ENCODE measurements at places on chromosomes 11 and 22.

DNA sequence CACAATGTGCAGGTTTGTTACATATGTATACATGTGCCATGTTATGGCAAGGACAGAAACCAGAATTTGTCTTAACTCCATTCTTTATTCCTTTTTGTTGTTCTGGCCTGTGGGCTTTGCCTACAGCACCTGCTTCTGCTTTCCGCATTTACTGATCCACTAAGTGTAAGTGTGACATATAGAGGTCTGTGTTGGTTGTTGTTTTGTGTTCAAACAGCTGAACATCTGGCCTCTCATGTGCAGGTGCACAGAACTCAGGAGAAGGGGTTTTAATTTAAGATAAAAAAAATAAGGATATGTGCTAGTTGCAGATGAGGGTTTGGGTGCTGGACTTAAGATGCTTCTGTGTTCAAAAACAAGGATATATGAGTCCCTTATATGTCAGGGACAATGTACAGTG is 85.8 kb upstream of the RAG2 start:
- no peak for DNase-seq

DNA sequence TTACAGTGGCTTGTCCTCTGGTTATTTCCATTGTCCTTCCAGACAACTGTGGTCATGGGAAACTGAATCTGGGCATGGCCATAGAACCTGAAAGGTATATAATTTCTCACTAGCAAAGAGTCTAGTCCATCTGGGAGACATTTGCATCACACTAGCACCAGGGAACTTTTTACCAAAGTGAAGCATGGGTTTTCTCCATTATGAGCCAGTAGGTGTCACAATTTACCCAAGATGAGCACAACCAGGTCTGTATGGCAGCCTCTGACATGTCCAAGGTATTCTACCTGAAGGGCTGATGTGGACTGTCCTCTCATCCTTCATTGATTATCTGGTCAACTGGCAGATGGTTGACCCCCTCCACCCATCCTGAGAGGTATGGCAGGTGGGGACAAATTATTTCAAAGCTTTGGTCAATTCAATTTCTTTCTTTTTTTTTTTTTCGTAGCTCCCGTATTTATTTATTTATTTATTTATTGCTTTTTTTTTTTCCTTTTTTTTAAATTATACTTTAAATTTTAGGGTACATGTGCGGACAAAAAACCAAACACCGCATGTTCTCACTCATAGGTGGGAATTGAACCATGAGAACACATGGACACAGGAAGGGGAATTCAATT is 425.9 kb downstream of the TMEM135 start:
- DNase-seq = peak; percentile 2

DNA sequence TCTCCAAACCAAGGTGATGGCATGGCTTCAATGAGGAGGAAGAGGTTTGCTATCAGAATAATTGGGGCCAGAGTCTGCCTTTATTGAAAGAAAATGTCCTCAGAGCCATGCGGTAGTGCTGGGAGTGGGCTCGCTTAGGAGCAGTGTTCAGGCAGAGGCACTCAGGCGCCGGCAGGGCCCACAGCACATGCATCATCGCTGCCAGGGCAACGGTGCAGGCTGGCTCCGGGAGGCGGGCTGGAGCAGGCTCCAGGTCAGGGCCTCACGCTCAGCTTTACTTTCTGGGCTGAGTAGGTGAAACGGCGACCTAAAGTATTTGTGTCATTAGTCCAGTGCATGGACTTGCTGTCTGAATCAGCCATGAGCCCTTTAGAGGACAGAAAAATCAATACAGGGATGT is 169.9 kb upstream of the CCDC90B start:
- no peak for DNase-seq

DNA sequence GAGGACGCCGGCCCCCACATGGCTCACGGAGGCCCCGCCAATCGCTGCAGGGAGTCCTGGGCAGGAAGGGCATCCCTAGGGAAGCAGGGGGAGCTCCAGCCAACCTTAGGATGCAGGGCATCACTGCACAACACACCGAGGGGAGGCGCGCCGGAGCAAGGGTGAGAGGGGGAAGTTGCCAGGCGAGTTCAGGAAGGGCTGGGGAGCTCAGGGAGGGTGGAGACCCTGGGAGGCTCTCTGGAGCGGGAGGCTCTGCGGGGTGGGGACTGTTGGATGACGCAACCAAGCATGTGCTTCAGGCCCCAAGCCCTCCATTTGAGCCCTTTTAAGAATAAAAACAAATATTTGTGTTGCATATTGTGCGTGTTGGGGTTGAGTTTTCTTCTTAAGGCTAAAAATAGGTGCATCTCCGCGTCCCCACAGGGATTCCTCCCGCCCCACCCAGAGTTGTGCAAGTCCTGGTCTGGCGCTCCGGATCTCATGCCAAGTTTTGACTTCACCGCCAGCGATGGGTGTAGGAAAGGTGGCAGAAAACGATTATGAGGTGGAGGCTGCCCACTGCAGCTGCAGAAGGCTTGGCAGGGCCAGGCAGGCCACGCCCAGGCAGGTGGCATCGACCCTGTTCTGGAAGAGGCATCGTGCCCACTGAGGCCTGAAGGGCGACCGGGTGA is 65.2 kb downstream of the WNT7B start:
- peak; percentile 54 for DNase-seq

GRCh38 chr11:4826425-4826824 is 5.3 kb downstream of the OR51F2 start:
- no peak for DNase-seq

GRCh38 chr11:1830322-1831223 is 4.2 kb upstream of the SYT8 start:
- DNase-seq = no peak

DNA sequence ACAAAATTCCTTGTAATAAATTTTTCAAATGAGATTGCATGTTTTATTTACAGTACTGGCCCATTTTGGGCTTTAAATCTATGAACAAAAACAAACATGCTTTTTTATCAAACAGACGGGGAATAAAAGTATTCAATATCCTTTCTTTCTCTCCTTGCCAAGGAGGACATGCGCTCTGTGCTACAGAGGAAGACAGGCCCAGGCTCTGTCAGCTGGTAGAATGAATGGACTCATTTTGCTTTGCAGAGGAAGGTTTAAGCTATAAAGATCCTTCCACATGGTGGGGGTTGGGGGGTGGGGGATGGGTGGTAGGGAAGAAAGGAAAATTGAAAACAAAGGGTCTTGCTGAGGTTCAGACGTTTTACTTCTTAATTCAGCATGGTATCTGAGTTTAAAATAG is 575.6 kb downstream of the INSC start:
- no peak for DNase-seq

GRCh38 chr11:12526789-12527188 is 147.4 kb upstream of the TEAD1 start:
- no peak for DNase-seq

DNA sequence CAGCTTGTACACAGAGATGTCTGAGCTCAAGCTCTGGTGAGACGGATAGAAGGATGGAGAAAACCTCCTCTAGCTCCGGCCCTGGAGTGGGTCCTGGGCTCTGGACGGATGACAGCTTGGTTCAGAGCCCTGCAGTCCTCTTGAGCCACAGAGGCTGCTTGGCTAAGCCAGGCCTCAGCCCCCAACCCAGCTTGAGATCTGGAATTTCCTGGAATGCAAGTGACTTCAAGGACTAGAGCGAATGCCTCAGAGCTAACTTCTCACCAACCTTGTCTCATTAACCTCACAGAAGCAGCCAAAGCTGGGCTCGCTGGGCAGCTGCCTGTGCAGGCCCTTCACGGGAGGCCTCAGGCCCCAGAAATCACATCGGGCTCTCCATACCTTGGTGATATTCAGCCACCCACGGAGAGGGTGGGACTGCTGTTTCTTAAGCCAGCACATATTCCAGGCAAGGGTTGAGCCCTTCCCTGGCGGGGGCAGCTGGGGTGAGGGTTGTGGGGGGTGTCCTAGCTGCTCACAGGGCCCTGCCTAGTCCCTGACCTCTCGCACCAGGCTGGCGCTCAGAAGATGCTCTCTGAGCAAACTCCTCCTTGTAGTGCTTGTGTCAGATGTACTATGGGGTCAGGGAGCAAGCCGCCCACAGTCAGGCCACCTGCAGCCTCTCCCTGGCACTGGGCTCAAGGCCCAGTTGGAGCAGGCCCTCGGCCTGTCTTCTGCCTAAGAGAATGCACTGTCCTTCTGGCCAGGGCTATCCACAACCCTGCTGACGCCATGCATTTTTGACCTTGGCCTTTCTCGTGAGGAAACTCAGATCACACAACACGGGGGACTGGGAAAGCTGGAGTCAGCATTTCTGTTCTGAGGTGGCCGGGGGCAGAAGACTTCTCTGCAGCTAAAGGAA is 73.6 kb upstream of the TTLL12 start:
- no peak for DNase-seq

DNA sequence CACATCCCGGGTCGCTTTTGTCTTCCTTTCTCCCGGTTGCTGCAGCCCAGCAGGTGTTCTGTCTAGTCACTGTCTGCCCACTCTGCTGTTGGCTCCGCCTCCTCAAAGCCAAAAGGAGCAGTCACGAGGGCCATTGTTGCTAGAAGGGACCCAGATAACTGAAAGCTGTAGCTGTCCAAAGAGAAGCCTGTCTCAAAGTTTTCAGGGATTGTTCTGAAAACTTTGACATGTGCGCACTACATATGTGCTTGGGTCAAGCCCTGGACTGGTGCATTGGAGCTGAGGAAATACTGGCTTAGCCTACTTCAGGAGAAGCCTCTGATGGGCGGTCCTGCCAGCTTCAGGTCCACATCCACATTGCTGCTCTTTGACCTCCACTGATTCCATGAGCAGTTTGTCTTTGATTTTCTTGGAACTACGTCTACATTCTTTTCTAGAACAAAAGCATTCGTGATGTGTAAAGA is 8.8 kb upstream of the OR2AT4 start:
- no peak for DNase-seq

GRCh38 chr22:35308480-35309021 is 8.9 kb downstream of the TOM1 start:
- DNase-seq = peak; percentile 70

- no peak for DNase-seq
These were observed 8.2 kb downstream of the CD5 start for GRCh38 chr11:61110255-61111049.

DNA sequence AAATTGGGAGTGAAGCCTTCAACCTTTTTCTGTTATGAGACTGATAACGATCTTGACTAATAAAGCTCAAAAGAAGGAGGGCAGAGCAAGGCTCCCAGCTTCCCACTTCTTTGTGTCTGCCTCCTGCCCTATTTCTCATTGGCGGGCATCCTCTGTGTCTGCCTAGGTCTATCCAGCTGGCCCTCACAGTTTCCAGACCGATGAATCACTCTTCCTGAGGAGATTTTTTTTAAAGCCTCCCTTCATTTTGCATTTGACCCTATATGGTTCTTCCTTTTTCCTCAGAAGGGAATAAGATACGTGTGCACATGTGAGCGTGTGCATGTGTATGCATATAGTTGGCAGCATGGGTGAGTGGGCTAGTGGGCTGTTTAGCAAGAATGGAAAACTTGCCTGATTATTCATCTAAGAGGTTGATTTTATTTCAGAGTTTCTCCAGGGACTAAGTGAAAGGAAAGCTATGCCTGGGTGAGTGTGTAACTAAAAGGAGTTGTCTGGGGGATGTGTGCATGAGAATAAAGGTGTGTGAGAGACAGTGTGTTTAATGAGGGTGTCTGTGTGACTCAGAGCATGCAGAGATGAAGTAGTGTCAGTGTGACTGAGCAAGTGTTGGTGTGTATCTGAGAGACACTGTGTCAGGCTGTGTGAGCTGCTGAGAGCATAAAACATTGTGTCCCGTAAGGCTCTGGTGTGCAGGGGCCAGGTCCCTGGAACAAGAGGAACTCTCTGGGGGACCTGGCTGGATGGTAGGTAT is 12.2 kb downstream of the PHLDB1 start:
- peak; percentile 91 for DNase-seq

DNA sequence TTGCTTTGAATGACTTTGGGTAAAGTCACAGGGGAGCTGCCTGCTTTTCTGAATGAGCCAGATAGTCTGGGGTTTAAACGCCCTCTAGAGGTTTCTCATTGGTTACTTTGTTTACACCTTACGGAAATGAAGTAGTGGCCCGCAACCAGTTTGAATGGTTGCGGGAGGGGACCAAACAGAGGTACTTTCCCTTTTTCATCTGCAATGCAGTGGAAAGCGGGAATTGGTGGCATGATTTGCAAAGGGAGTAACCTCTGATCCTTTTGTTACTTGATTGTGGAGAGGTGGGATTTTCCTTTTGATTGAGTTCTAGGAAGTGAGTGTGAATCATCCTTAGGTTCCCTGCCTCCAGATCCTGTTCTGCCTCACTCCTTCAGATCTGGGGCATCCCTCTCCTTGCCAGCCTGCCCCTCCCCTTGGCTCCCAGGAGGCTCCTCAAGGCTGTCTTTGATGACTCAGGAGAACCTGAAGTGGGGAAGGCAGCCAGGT is 15.9 kb upstream of the GLYATL1 start:
- DNase-seq = peak; percentile 11

DNA sequence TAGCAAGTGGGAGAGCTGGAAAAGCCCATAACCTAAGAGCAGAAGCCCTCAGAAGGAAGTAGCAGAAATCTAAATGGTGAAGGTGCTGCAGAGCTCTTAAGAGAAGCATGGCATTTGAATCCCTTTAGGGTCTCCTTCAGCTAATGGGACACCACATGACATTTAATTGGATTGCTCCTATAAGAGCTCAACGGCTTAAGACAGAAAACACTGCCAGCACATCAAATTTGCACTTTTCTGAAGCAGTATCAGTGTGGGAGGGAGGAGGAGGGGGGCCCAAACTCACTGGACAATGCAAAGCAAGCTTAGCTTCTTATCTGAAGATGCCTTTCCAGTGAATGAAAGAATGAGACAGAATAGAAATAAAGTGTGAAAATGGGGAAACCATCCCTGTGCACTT is 287.9 kb upstream of the MTNR1B start:
- DNase-seq = no peak

GRCh38 chr11:17004486-17005148 is 9.6 kb downstream of the PLEKHA7 start:
- no peak for DNase-seq

GRCh38 chr11:29305456-29306232 is 711.2 kb downstream of the KCNA4 start:
- DNase-seq = peak; percentile 51

GRCh38 chr11:9808943-9809342 is 145.1 kb downstream of the SWAP70 start:
- peak; percentile 77 for DNase-seq

DNA sequence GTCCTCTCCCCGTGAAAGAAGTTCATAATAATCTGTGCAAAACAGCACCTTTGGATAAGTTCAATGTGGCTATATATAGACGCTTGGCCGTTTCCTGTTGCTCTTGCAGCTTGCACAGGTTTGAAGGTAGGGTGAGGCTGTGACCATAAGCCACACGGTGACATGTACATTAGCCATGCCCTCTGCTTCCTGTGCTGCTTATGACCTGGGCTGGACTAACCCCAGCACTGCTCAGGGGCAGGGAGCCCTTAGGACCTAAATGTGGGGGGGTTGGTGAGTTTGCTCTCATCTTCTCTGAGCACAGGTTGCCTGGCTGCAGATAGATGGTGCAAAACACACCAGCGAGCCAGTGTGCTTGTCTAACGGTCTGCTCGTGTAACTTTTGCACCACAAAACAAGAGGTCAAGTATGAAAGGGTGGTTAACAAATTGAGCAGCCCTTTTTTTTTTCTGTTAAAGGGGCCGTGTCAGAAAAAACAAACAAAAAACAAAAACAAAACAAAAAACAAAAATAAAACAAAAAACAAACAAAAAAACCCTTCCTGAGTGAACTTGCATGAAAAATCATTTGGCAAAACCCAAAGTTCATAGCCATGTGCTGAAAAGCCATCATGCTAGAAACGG is 37.3 kb downstream of the FLI1 start:
- no peak for DNase-seq
